Frontal cortex (tissue), 4 donors: ENCODE measurements at places on chromosomes 11 and 22. TPM values are rescaled to one million over a fixed set of nuclear protein-coding genes. Genes with fewer than 3 reads are reported as not detected.

GRCh38 chr11:37456746-37457145 is 858.7 kb upstream of the RAG2 start:
- no peak for DNase-seq

- DNase-seq = no peak
Observed at GRCh38 chr11:60116996-60117790, 28.7 kb downstream of the MS4A2 start.

DNA sequence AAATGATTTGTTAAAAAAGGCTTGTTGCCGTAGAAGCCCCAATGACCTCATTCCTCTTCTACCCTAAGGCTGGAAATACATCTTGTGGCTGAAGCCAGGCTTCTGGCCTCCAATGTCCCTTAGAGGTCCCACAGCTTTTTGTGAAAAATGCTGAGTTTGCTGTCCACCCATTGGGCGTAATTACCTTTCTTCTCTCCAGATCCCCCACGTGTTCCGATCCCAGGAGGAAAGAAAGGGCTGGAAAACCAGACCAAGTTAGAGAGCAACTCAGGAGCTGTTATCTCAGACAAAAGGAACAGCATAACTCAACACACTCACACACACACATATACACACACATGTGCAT is 154.2 kb downstream of the MIAT start:
- no peak for DNase-seq

- no peak for DNase-seq
Observed at GRCh38 chr22:20146777-20147176, 4.1 kb downstream of the CCDC188 start.

GRCh38 chr11:3111919-3112690 is 53.0 kb downstream of the OSBPL5 start:
- no peak for DNase-seq

LRRC56 gene
- 1.2 TPM for total RNA-seq

KRTAP5-7 gene
- under 0.01 TPM for total RNA-seq

GPR152 gene
- not detected for total RNA-seq

INSC gene
- 0.41 TPM for total RNA-seq
